ENCODE measurements at places on chromosomes 2 and 18.

- no peak for DNase-seq
Measured at GRCh38 chr2:168184681-168185513, 62.5 kb downstream of the STK39 start.

- DNase-seq, result no peak
Measured at GRCh38 chr2:3051266-3051665, 326.4 kb downstream of the EIPR1 start.

DNA sequence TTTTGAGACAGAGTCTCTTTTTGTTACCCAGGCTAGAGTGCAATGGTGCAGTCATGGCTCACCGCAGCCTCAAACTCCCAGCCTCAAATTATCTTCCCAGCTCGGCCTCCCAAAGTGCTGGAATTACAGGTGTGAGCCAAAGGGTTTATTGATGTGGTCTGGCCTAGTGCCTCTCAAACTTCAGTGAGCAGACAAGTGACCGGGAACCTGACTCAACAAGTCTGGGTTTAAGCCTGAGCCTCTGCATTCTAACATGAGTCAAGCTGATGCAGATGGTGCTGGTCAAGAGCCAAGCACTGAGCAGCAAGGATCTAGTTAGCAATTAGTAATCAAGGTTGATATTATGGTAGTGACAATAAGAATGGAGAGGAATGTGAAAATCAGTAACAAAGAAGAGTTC, 21.3 kb downstream of the CDK15 start:
- DNase-seq, result no peak

DNA sequence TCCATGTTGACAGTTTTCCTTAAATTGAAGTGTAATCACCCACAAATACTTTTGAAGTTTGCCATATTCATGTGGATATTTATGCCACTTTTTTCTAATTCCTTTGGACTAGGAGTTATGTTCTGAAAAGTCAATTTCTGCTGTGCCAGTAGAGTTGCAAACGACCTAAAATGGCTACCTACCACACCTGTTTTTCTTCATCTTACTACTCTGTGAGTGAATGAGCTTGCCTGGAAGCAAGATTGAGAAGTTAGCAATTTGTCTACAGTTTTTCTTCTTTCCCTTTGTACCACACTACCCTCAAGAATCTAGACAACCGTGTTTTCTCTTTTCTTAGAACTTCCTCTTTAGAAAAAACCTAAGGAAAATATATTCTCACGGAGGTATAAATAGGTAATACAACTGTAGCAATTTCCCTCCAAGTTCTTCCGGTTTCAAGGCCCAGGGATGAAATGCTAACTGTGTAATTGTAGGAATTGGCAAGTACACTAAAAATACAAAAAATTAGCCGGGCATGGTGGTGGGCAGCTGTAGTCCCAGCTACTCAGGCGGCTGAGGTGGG, 7.3 kb upstream of the SLC39A10 start:
- no peak for DNase-seq

- DNase-seq, result no peak
Measured at GRCh38 chr2:176813621-176814049, 399.0 kb upstream of the HNRNPA3 start.

DNA sequence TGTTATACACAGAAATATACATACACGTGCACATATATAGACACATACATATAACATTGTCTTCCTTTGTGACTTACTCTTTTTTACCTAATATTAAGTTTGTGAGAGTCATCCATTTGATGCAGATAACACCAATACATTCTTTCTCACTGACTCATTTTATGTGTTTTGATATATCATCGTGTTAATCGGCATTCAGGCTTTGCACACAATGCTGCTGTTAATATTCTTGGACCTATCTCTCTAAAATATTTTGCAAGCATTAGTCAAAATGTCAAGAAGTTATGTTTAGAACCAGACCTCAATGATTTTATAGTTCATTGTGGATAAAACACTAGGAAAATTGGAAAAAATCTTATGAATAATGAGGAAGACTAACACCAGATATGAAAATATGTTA, 441.1 kb downstream of the LRATD1 start:
- no peak for DNase-seq

All from memory B cell (primary cell).